Activated CD4-positive, alpha-beta T cell treated with anti-CD3 and anti-CD28 coated beads for 24 hours (primary cell): ENCODE measurements at places on chromosomes 11 and 22.

DNA sequence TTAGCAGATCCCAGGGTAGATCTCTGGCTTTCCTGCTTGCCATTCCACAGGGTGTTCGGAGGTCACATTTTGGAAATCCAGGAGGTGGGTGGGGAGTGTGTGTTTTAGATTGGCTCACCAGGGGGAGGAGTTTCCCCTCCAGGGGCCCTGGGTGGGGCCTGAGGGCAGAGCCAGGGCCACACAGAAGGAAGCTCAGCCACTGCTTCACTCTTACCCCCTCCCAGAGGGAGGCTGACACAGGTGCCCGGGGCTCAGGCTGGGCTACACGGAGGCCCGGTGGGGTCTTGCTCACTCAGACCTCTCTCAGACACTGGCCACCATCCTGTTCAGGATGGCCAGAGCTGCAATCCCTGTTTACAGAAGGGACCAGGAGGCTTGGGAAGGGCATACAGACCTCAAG, 2.5 kb downstream of the WNT7B start:
- no peak for DNase-seq

GRCh38 chr11:2096919-2097301, 42.3 kb downstream of the IGF2 start:
- DNase-seq = no peak

DNA sequence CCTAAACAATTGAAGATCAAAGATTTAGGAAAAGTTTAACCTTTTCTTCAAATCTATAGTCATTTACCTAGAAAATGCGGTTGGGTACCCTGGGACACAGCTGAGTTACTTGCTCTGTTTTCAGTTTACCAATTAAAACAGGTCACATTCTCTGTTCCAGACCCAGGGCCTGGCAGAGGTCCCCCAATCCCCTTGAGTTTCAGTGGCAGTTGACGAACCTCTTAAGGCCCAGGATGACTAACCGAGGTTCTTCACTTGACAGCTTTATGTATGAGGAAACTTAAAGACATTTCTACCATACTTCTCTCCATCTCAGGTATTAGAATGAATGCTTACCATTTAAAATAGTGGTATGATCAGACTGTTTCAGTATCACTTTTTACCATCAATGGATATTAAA, 16.3 kb downstream of the LDHAL6A start:
- no peak for DNase-seq

- no peak for DNase-seq
Measured at GRCh38 chr11:102119997-102120396, 9.8 kb downstream of the YAP1 start.

GRCh38 chr11:75186999-75187398, 36.1 kb downstream of the SLCO2B1 start:
- DNase-seq = no peak

GRCh38 chr22:47275605-47276449, 513.4 kb downstream of the TBC1D22A start:
- no peak for DNase-seq

- no peak for DNase-seq
Measured at GRCh38 chr11:2310073-2310785, 8.4 kb downstream of the TSPAN32 start.

DNA sequence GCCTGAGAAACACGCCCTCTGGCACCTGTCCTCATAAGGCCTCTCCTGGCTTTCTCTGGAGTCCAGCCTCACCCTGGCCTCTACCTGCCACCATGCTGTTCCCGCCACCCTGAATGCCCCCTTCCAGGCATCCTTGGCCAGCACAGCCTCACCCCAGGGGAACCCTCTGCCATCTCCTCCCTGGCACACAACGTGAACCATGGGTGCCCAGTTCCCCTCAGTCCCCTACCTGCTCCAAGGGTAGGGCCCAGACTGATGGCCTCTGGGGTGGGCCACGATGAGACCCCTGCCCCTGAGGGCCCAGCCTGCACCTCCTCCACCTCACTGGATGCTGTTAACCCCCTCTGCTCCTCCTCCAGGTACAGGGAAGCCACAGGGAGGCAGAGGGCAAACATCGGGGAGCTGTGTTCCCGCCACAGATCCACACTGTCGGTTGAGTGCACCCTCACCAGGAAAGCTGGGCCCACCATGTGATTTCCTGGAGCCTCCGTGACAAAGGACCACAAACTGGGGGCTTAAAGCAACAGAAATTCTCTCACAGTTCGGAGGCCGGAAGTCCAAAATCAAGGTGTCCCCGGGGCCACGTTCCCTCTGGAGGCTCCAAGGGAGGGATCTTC, 169.6 kb downstream of the BRD1 start:
- no peak for DNase-seq

GRCh38 chr11:108486331-108486730, 11.9 kb downstream of the POGLUT3 start:
- DNase-seq = no peak

DNA sequence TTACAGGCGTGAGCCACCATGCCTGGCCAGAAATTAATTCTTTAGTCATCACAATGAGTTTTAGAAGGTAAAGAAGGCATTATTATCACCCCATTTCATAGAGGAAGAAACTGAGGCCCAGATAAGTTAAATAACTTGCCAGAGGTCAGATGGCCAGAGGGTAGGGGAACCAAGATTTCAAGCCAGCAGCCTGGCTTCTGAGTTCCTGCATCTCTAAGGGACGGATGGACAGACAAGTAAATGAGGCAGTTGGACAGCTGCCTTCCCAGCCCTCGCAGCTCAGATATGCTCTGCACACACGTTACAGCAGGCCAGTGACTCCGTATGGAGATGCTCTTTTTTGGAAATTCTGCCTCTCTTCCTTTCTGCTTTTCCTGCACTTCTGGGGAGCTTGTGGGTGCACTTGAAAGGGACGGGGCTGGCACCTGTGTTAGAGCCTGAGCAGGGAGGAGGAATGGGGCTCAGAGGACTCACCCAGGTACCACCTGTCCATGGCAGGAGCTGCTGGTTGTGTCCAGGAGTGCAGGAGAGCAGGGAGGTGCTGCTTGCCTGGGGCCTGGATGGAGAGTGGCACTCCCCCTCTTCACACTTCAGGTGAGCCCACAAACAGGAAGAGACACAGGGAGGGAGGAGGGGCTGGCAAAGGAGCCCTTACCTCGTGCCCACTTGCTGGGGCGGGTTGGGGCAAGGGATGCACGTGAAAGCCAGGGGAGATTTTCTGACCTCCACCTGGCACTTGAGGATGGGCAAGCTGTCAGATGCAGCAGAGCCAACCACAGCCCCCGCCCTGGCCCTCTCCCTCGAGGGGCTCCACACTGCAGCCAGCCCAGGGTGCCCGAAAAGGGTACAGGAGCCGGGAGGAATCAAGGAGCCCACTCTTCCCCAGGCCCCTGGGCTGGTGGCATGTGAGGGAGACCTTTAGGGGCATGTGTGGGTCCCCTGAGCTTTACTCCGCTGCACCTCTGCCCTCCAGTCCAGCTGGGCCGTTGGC, 3.3 kb upstream of the FXYD2 start:
- no peak for DNase-seq

- DNase-seq = no peak
Measured at GRCh38 chr22:50299785-50300619, 7.4 kb downstream of the PLXNB2 start.

- DNase-seq = peak; percentile 26
Measured at GRCh38 chr22:40922484-40923303, 28.5 kb upstream of the RBX1 start.

DNA sequence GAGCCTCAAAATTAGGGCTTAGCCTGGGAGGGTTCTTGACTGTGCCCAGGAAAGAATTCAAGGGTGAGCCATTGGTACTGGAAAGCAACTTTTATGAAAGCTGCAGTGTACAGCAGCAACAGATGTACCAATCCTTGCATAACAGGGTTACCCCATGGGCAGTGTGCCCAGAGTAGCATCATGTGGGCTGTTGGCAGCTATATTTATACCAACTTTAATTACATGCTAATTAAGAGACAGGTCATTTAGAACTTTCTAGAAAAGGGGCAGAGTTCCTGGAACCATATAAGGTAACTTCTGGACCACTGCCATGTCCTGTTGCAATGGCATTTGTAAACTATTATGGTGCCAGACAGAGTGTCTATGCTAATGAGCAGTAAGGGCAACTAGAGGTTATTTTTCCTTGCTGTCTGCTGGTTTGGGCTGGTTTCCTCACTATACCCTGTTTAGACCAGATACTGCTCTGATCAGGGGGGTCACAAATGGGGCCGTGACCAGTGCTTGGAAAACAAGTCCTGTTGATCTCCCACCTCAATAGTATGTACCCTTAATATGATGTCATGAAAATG, 1120.5 kb upstream of the RAG2 start:
- no peak for DNase-seq

DNA sequence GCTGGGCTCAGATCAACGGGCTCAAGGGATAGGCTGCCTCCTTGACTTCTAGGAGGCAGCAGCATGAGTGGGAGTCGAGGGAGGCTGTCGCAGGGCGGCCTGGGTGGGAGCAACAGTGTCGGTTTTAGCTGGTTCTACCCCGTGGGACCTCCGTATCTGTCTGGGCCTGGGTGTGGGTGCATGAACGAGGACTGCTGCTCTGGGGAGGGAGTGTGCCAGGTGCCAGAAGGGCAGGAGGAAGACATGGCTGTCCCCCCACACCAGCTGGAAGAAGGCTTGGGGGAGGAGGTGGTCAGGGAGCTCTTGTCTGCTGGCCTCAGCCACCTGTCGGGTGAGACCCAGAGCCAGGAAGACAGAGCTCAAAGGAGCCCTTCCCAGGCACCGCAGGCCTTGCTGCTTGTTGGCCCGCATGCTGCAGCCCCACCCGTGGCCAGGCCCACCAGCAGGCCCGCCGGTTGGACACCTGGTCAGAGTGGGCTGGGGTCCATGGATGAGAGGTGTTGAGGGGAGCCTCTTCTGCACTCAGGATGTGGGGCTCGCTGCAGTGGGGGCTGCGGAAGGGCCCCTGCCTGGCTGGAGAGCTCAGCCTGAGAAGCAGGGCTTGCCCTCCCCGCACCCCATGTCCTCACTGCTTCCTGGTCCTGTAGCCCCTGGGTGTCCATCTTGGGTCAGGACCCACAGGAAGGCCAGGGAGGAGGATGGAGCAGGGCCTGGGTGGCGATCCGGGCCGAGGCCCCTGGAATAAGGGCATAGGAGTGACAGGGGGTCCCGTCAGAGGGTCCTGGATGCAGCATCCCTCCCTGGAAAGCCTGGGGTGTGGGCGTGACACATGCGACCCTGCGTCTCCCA, 3.4 kb downstream of the CEND1 start:
- DNase-seq = no peak

GRCh38 chr11:77081976-77082836, 15.4 kb downstream of the CAPN5 start:
- DNase-seq = no peak

GRCh38 chr11:30258679-30259078, 27.9 kb downstream of the FSHB start:
- DNase-seq = no peak

DNA sequence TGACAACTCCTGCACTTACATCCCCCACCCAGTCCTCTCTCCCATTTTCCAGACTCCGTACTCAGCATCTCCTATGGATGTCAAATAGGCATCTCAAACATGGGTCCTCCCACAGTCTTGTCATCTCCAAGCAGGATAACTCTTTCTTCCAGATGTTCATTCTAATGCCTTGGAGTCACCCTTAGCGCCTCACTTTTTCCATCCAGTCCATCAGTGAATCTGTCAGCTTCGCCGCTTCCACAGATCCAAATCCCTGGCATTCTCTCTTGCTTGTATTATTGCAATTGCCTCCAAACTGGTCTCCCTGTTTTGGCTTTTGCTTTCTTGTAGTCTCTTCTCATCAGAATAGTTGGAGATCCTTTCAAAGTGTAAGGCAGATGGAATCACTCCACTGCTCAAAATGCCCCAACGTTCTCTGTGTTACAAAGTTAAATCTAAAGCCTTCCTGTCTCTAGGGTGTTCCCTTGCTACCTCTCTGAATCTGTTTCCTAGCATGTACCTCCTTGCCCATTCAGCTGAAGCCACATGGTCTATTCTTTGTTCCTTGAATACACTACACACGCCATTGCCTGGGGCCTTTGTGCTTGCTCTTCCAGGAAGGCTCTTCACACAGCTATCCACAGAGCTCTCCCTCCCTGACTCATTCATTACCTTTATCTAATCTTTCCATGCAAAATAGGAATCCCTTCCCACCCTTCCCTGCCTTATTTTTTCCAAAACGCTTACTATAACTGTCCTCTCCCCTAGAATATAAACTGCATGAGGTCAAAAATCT, 64.8 kb downstream of the UBASH3B start:
- no peak for DNase-seq

- DNase-seq = no peak
Measured at GRCh38 chr11:123753110-123753509, 1.2 kb downstream of the OR6X1 start.

DNA sequence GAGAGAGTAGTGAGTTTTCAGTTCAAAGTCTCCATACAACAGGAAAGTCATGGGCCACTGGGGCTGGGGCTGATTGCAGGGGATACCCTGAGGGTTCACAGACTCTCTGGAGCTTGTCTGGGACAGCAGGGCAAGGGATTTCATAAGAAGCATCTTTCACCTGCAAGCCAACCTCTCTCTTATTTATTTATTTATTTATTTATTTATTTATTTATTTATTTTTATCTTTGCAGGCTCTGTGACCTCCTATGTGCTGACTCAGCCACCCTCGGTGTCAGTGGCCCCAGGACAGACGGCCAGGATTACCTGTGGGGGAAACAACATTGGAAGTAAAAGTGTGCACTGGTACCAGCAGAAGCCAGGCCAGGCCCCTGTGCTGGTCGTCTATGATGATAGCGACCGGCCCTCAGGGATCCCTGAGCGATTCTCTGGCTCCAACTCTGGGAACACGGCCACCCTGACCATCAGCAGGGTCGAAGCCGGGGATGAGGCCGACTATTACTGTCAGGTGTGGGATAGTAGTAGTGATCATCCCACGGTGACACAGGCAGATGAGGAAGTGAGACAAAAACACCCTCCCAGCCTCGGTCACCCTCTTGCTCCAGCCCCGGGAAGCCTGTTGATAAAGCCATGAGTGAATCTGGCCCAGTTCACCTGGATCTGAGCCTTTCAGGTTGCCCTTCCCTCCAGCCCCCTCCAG, 68.4 kb downstream of the GGTLC2 start:
- no peak for DNase-seq

GRCh38 chr22:38935023-38935422, 22.4 kb upstream of the APOBEC3A start:
- DNase-seq = no peak
